ENCODE measurements at places on chromosomes 7 and 10. TPM values are rescaled to one million over a fixed set of nuclear protein-coding genes. Genes with fewer than 3 reads are reported as not detected.

- peak overlapping the region; percentile 1 for H3K4me3 ChIP-seq
- peak overlapping the region; percentile 87 for H3K27ac ChIP-seq
- H3K36me3 ChIP-seq: no peaks in the 10 kb centered on the region
- DNase-seq: no peak
- H3K27me3 ChIP-seq: no peaks in the 10 kb centered on the region
- H3K4me1 ChIP-seq: peaks cover 35% of the 10 kb centered on the region
Measured at GRCh38 chr10:5534051-5534821, 9.5 kb downstream of the CALML3 start.

GRCh38 chr7:67856046-67856445 lies 859.4 kb downstream of the TYW1 start:
- no peaks in the 10 kb centered on the region for H3K27me3 ChIP-seq
- no peaks in the 10 kb centered on the region for H3K4me1 ChIP-seq
- no peak overlapping the region for H3K4me3 ChIP-seq
- H3K36me3 ChIP-seq: no peaks in the 10 kb centered on the region

DNA sequence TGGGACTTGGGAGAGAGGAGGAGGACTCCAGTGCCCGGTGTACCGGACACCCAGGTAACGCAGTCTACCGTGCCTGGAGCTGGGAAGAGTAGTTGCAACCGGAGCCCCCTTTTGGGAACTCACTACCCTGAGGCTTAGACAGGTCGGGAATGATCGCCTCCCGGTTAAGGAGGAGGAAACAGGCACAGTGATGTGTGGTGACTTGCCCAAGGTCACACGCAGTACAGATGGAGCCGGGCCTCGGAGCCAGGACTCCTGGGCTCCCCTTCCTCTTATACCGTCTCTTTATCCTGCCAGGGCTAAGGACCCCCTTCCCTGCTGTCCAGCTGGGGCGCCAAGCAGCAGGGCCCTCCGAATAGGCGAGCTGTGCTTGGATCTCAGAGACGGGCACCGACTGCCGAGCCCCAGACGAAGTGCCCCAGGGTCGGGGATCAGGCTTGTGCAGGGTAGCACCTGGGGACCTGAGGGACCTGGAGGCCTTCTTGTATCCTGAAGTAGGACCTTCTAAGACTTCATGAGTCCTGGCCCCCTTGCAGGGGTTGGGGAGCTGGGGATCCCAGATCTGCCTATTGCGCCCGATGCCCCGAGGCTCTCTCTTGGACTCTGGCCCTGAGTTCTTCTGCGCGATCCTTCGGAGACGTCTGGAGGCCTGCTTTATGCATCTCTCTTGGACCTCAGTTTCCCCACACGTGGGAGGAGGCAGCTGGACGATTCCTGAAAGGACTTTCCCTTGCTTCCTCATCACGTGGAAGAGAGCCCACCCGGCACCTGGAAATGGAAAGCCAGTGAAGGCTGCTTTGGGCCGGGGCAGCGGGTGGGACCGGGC lies 767 bp upstream of the CYP26A1 start:
- H3K4me3 ChIP-seq: peak overlapping the region; percentile 74
- H3K36me3 ChIP-seq: no peaks in the 10 kb centered on the region
- peaks cover 33% of the 10 kb centered on the region for H3K4me1 ChIP-seq
- H3K27ac ChIP-seq: no peak overlapping the region

DNA sequence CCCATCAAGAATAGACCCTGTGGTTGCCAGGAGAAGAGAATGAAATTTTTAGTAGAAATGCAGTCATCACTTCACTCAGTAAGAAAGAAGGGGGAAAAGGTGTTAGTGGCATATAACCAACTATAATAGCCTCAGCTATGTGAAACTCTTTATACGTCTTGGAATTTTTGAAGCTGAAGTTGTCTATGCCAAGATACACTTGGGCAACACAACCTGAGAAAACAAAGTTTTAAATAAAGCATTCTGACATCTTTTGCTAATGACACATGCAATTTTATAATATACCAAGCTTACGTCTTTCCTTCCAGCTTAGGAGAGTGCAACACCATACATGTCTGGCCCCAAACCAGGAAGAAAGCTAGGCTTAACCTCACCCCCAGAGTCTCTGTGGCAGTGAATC lies 40.8 kb upstream of the ZNF438 start:
- peak overlapping the region; percentile 25 for H3K4me3 ChIP-seq
- peak overlapping the region; percentile 85 for H3K27ac ChIP-seq
- H3K36me3 ChIP-seq: no peaks in the 10 kb centered on the region
- peaks cover 33% of the 10 kb centered on the region for H3K4me1 ChIP-seq
- no peaks in the 10 kb centered on the region for H3K27me3 ChIP-seq
- no peak for DNase-seq

The SFTPA1 gene
- total RNA-seq: not detected

The TRIM50 gene
- total RNA-seq: not detected
